Cerebellum (tissue), 4 donors: ENCODE measurements at places on chromosomes 1 and 21. TPM values are rescaled to one million over a fixed set of nuclear protein-coding genes. Genes with fewer than 3 reads are reported as not detected.

FAM229A gene
- total RNA-seq, result 3.2 TPM

FTCD gene
- total RNA-seq, result 0.73 TPM

FCGR3A gene
- 6.7 TPM for total RNA-seq

ALG14 gene
- total RNA-seq, result 3.2 TPM

NCF2 gene
- 2.5 TPM for total RNA-seq
